ENCODE measurements at places on chromosomes 12 and 14.
A peak's percentile ranks its signal among the peaks of the same experiment; 100 is the strongest.

GRCh38 chr14:100747021-100747586 is 20.4 kb downstream of the DLK1 start:
- H3K36me3 ChIP-seq = no peaks in the 10 kb centered on the region
- peaks cover 34% of the 10 kb centered on the region for H3K27me3 ChIP-seq
- H3K27ac ChIP-seq = no peak overlapping the region

DNA sequence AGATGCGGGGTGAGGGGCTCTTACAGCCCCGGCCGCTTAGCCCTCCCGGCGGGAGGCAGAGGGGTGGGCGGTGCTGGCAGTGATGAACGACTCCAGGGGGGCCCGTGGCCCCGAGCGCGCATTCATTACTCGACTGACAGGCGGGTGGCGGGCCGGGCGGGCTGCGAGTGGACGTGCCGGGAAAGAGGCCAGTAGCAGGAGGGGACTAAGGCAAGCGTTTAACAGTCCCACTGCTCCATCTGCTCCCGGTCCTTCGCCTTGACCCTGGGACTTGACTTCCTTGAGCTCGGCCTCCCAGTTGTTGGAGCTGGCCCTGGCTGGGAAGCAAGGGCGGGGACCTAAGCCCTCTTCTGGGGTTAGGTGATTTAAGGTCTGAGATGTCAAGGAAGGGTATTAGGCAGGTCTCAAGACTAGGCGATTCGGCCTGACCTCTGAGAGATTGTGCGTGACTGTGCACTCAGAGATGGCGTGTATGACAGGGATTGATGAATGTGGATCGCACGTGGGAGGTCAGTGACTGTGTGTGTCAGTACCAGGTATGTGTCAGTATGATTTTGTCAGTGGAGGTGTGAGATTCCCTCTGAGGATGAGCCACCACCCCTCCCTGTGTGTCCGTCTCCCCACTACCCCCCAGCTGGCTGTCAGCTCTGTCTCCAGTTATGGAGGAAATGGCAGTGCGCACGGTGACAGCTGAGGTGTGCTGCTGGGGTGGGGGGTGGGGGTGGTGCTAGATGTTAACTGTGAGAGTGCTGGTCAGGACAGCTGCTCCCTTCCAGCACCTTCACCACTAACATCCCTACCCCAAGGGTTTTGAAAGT is 3.6 kb upstream of the DNAJC22 start:
- H3K4me1 ChIP-seq = peaks cover 20% of the 10 kb centered on the region
- no peak overlapping the region for H3K27ac ChIP-seq
- no peak for DNase-seq

GRCh38 chr14:60356906-60357550 is 108.0 kb downstream of the PPM1A start:
- H3K36me3 ChIP-seq = no peaks in the 10 kb centered on the region
- H3K4me3 ChIP-seq = no peak overlapping the region

GRCh38 chr12:57983146-57983857 is 41.9 kb downstream of the ATP23 start:
- DNase-seq = peak; percentile 34
- H3K36me3 ChIP-seq = no peaks in the 10 kb centered on the region
- H3K4me1 ChIP-seq = no peaks in the 10 kb centered on the region
- no peak overlapping the region for H3K4me3 ChIP-seq
- H3K27me3 ChIP-seq = no peaks in the 10 kb centered on the region

DNA sequence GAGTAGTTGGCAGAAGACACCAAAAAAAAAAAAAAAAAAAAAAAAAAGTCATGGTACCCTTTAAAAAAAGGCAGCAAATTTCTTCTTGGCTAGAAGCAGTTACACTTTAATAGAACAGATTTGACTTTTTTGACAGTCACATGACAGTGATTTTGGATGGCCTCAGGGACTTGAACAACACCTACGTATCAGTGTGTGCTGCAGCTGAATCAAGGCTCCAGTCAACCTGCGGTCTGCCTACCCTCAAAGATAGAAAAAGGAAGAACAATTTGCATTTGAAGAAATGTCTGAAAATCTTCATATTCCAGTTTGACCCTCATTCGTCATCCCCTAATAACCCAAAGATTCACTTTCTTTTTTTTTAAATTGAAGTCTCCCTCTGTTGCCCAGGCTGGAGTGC is 53.9 kb downstream of the MDM2 start:
- no peaks in the 10 kb centered on the region for H3K27me3 ChIP-seq
- no peaks in the 10 kb centered on the region for H3K36me3 ChIP-seq
- peaks cover 4% of the 10 kb centered on the region for H3K4me1 ChIP-seq
- H3K4me3 ChIP-seq = no peak overlapping the region

- peak; percentile 27 for DNase-seq
- peaks cover 7% of the 10 kb centered on the region for H3K4me1 ChIP-seq
- peak overlapping the region; percentile 71 for H3K27ac ChIP-seq
- peak overlapping the region; percentile 68 for H3K4me3 ChIP-seq
- H3K27me3 ChIP-seq = no peaks in the 10 kb centered on the region
These were observed 63.9 kb upstream of the PTGR2 start for GRCh38 chr14:73787486-73788316.

DNA sequence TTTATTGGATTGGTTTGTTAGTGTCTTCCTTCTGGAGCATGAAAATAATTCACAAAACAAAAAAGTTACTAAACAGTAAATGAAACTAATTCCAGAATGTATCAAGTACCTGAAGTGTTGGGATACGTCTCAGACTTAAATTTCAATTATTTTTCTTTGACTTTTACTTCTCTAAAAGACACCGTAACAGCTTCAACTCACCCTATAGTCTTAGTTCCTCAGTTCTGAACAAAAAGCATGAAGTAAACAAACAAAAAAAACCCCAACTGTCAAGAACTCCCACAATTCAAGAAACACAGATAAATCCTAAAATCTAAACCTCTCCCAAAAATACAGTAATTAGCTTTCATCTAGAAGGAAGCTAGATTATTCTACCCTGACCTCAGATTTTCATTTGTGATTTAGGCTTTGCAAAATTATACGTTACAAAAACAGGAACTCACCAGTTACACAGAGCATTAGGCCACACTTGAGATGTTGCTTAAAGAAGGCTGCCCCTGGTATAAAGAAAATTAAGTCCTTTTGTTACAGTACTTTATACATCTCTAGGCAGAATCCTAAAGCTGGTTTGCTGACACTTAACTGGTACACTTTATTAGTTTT is 10.2 kb downstream of the HEATR5A start:
- no peak for DNase-seq
- H3K27me3 ChIP-seq = no peaks in the 10 kb centered on the region
- no peak overlapping the region for H3K4me3 ChIP-seq
- no peaks in the 10 kb centered on the region for H3K4me1 ChIP-seq
- H3K36me3 ChIP-seq = no peaks in the 10 kb centered on the region

GRCh38 chr14:95150910-95151309 is 6.4 kb downstream of the DICER1 start:
- H3K4me1 ChIP-seq = no peaks in the 10 kb centered on the region
- no peak overlapping the region for H3K4me3 ChIP-seq
- H3K27me3 ChIP-seq = no peaks in the 10 kb centered on the region
- DNase-seq = no peak
- no peak overlapping the region for H3K27ac ChIP-seq
- H3K36me3 ChIP-seq = no peaks in the 10 kb centered on the region

DNA sequence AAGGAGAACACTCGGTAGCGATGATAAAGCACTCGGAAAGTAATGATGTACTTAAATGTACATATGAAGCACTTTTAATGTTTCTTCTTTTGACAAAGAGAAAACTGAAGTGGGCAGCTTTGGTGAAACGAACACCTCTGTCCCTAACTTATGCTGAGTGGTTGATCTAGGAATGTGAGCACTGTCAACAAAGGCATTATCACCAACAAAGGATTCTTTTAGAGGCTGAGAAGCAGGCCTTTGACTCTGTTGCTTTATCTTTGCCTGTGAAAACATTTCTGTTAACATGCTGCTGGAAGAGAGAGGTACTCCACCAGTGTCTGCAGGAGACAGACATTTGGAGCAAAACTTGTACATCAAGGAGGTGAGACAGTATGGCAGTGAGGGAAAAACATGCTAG is 103.2 kb upstream of the VRK1 start:
- H3K4me1 ChIP-seq = no peaks in the 10 kb centered on the region
- DNase-seq = no peak
- H3K4me3 ChIP-seq = no peak overlapping the region
- no peaks in the 10 kb centered on the region for H3K27me3 ChIP-seq
- H3K27ac ChIP-seq = no peak overlapping the region

- H3K4me3 ChIP-seq = no peak overlapping the region
- H3K27ac ChIP-seq = no peak overlapping the region
- H3K4me1 ChIP-seq = no peaks in the 10 kb centered on the region
- H3K27me3 ChIP-seq = no peaks in the 10 kb centered on the region
- no peak for DNase-seq
- H3K36me3 ChIP-seq = no peaks in the 10 kb centered on the region
These were observed 92.8 kb upstream of the OSBPL8 start for GRCh38 chr12:76652402-76652801.

DNA sequence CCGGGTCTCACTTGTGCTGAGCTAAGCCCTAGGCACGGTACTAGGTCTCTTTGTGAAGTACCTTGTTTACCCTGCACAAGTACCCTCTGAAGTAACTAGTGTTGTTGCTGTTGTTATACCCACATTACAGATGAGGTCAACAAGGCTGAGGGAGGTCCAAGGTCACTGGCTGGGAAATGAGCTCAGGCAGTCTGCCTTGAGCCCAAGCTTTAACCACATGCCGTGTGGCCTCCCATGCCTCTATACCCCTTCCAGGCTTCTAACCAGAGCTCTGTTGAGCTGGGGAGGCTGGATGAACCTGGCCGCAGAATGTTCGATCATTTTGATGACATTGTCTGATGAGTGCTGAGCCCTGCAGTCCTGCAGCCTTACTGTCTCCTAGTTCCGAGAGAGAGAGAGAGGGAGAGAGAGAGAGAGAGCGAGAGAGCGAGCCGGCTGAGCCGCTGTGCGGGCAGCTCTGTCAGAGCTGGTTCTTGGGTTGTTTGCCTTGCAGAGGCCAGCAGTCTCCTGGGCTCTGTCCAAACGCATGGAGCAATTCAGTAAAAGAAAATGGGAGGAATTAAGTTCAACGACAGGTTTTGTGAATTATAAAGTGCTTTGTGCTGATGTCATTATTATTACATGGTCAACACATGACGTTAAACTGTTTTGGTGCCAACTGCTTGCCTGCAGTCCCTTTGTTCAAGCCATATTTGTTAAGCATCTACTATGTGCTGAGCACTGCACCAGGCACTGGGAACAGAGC is 13.1 kb downstream of the JDP2 start:
- no peak for DNase-seq
- H3K27ac ChIP-seq = no peak overlapping the region
- no peaks in the 10 kb centered on the region for H3K27me3 ChIP-seq
- no peaks in the 10 kb centered on the region for H3K36me3 ChIP-seq
- no peak overlapping the region for H3K4me3 ChIP-seq
- H3K4me1 ChIP-seq = no peaks in the 10 kb centered on the region

DNA sequence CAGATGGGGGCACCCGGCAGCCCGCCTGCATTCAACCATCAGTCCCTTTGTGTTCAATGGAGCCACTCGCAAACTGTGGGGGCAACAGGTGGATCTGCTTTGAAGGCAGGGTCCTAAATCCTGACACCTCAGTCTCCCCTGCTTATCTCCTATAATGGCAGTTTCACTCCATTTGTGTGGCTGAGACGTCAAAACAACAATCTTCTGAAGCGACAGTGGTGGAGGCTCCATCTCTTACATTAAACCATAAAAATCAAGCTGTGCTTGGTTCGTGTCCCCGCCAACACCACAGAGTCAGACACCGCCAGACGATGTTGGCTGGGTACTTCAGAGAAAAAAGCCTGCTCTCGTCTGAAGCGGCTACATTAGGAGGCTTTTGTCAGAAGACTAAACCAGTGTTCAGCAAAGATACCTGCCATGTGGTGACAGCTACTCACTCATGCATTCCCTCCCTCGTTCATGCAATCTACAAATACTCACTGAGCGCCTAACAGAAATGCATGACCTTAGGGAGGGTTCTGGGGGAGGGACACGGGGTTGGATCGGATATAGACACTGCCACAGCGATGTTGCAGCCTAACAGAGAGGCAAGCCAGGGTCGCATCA is 253.9 kb downstream of the FOXN3 start:
- H3K36me3 ChIP-seq = no peaks in the 10 kb centered on the region
- no peak for DNase-seq
- H3K4me1 ChIP-seq = peaks cover 8% of the 10 kb centered on the region
- H3K27ac ChIP-seq = no peak overlapping the region
- H3K4me3 ChIP-seq = no peak overlapping the region

DNA sequence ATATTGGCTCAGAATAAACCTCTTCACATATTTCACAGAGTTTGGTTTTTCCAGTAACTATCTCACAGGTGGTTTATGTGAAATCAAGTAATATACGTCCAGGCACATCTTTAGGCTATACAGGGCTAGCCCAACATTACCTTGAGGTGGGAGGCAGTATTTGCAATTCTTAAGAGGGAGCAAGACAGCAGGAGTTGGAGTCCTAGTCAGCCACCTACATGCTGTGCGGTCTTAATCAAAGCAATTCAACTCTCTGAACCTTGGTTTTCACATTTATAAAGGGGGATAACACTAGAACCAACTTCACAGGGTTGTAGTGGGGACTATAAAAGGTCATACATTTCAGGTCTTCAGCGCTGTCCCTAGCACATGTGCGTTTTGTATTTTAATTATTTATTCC is 73.5 kb upstream of the FICD start:
- no peaks in the 10 kb centered on the region for H3K4me1 ChIP-seq
- H3K27me3 ChIP-seq = no peaks in the 10 kb centered on the region
- H3K27ac ChIP-seq = no peak overlapping the region
- no peak overlapping the region for H3K4me3 ChIP-seq
- no peaks in the 10 kb centered on the region for H3K36me3 ChIP-seq

GRCh38 chr14:97841762-97842161 is 1044.6 kb downstream of the VRK1 start:
- H3K36me3 ChIP-seq = no peaks in the 10 kb centered on the region
- no peaks in the 10 kb centered on the region for H3K27me3 ChIP-seq
- no peak overlapping the region for H3K27ac ChIP-seq
- no peak overlapping the region for H3K4me3 ChIP-seq
- no peak for DNase-seq
- no peaks in the 10 kb centered on the region for H3K4me1 ChIP-seq

- no peaks in the 10 kb centered on the region for H3K27me3 ChIP-seq
- H3K27ac ChIP-seq = no peak overlapping the region
- H3K4me1 ChIP-seq = no peaks in the 10 kb centered on the region
These were observed 105.7 kb upstream of the RESF1 start for GRCh38 chr12:31853520-31853919.

DNA sequence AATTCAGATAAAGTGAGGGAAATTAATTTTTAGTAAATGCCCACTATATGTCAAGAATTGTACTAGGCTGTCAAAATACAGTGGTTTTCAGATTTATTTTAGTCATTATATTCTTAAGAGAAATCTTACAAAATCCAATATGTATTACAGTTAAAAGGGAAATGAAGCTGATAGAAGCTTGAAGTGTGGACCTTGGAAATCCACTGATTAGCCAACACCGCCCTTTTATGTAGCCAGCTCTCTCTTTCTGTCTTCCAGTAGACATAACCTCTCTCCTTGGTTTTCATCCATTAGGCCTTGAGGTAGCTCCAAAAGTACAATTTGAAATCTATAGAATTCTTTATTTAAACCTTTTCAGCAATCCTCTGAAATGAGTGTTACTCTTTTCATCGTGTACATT is 63.2 kb downstream of the USP15 start:
- no peaks in the 10 kb centered on the region for H3K27me3 ChIP-seq
- no peak overlapping the region for H3K27ac ChIP-seq
- DNase-seq = no peak
- peaks cover 3% of the 10 kb centered on the region for H3K36me3 ChIP-seq
- H3K4me3 ChIP-seq = no peak overlapping the region

Data from MM.1S (cell line).